CD8-positive, alpha-beta memory T cell (primary cell): ENCODE measurements at places on chromosomes 6 and 20. TPM values are rescaled to one million over a fixed set of nuclear protein-coding genes. Genes with fewer than 3 reads are reported as not detected.

DNA sequence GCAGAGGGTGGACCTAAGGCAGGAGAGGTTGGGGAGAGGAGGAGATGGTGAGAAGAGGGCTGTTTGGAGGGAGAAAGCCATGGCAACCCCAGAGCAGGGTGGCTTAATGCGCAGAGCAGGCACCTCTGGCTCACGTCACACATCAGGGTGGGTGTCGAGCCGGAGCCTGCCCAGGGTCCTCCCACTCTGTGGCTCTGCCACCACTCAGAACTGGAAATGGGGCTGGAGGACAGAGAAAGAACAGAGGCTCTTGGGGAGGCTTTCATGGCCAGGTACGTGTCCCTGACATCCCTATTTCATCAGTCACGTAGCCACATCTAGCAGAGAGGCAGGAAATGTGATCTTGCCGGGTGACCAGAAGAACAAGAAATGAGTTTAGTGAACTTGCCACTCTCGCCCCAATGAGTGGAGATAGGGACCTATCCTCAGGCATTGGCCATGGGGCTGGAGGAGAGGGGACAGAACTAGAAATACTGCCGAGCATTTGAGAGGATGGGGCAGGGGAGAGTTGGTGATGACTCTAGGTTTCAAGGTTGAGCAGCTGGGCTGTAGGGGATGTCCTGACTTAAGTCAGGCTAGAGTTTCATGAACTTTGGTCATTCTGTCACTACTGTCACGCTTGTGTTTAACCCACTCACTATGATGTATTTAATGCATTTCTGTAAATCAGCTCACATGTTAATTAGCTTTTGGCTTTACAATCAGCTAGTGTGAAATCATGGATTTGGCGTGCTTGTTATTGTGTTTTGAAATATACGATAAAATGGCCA is 52.7 kb downstream of the CDH26 start:
- peaks cover 17% of the 10 kb centered on the region for H3K4me1 ChIP-seq
- H3K27me3 ChIP-seq = no peaks in the 10 kb centered on the region
- DNase-seq = no peak
- no peak overlapping the region for H3K4me3 ChIP-seq

DNA sequence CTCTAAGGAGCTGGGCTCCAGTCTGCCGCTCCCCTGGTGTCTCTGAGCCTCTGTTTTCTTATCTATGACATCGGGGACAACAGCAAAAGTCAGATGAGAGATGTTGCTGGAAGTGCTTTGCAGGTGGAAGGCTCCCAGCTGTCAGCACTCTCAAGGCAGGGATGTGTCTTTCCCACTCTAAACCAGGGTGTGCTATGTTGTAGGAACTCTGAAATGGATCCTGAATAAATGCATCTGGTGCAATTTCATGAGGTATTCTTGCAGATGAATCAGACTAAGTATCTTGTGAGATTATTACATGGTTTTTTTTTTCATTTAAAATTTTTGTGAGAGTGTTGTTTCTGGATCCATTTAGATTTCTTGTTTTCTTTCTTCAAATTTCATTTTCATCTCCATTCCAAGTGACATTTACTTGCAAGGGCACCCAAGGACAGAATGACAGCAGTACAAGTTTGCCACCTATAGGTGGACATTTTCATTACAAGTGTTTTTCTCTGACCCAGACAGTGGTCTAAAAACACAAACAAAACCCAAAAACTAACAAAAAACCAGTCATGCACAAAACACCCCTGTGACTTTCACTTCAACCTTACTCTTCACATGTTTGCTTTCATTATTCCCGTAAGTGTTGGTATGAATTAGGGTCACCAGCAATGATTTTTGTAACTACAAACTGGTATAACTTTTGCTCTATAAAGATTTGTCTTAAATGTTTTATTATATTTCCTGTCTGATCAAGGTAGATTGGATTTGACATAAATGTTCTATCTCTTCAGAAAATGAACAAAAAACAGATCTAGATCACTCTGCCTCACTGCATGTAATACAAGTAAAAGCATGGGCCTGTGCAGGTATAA is 14.7 kb upstream of the SIM1 start:
- DNase-seq = no peak
- H3K4me3 ChIP-seq = no peak overlapping the region
- peaks cover 3% of the 10 kb centered on the region for H3K27me3 ChIP-seq
- no peaks in the 10 kb centered on the region for H3K4me1 ChIP-seq
- no peaks in the 10 kb centered on the region for H3K36me3 ChIP-seq

HLA-DPA1 gene
- total RNA-seq = 69.8 TPM

DNA sequence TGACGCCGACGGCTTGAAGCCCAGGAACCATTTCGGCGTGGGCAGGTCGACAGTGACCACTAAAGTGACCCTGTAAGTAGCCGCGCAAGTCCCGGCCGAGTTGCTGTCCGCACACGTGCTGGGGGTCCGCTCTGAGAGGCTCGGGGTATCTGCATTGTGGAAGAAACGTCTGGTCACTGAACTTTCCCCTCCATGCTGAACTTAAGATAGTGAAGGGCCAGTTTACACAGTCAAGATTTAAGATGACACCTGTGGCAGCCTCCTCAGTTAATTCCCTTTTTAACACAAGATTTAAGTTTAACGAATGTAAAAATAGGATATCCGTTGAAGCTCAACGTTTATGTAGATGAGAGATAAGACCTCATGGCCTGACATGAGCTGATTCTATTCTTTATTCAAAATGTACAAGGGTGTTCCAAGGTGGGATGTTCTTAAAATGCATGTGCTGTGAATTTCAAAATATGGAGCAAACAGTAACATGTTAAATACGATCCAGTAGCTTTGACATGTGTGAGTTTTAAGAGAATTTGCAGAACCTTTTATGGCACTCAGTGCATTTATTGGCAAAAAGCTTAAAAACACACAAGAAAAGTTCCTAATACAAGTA is 116.2 kb downstream of the RTN4IP1 start:
- no peak for DNase-seq
- H3K4me3 ChIP-seq = peak overlapping the region; percentile 82

- no peak for DNase-seq
- H3K27me3 ChIP-seq = no peaks in the 10 kb centered on the region
- H3K4me3 ChIP-seq = no peak overlapping the region
- no peaks in the 10 kb centered on the region for H3K36me3 ChIP-seq
- no peaks in the 10 kb centered on the region for H3K4me1 ChIP-seq
- H3K27ac ChIP-seq = no peak overlapping the region
Observed at GRCh38 chr6:18509871-18510643, 122.9 kb downstream of the RNF144B start.

DNA sequence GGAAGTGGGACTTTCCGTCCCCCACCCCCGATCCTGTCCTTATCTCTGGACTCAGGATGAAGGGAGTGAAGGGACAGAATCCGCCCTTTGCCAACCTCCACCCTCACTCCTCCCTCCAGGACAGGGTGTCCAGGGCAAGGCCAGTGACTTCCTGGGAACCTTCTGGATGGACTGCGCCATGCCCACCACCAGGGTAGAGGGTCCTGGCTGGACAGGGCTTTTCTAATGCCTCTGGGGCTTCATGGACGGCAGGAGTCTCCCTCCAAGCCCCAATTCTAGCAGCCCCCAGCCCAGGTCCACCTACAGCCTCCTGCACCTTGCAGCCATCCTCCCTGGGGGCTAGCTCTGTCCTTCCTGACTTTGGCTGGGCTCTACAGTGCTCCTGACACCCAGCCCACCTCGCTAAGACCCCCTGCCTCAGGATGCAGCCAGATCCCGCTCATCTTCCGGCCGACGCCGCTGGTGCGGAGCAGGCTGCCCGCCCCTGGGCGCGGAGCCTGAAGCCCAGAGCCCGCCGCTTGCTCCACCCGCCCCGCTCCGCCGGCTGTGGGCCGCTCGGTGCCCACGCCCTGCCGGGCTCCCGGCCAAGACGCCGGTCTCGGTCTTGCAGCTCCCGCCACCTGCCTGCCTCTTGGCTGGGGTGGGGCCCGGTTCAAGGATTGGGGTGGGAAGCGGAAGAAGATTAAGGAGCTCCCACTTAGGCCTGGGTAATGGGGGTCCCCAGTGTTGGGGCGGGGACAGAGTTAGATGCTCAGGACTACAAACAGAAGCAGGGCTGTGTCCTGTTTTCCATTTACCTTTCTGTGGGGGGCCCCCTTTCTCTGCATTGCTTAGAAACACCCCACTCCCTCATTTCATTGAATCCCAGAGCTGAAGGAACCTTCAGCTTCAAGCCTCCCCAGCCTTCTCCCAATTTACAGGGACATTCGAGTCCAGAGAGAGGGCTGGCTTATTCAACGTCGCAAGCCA is 72.8 kb downstream of the MDGA1 start:
- H3K27ac ChIP-seq = no peak overlapping the region
- no peak overlapping the region for H3K4me3 ChIP-seq
- H3K4me1 ChIP-seq = peaks cover 9% of the 10 kb centered on the region

DNA sequence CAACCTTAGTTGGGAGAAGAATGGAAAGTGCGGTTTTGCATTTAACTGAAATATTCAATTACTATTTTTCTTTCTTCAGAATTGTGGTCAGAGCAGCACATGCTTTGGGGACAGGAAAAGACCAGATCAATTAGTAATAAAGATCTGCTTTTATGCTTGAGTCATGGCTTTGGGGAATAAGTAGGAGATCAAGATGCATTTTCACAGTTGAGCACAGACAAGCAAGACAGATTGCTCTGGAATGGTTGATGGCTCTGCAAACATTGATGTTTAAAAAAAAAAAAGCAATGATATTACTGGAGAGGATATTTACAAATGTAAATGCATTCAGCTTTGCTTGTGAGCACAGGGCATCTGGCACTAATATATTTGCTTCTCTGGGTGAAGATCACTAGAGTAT is 224.4 kb upstream of the SASH1 start:
- no peaks in the 10 kb centered on the region for H3K4me1 ChIP-seq
- no peaks in the 10 kb centered on the region for H3K27me3 ChIP-seq
- no peak overlapping the region for H3K27ac ChIP-seq
- no peaks in the 10 kb centered on the region for H3K36me3 ChIP-seq
- no peak overlapping the region for H3K4me3 ChIP-seq

SLC32A1 gene
- total RNA-seq = not detected

GRCh38 chr6:42251911-42252637 is 34.4 kb upstream of the MRPS10 start:
- no peaks in the 10 kb centered on the region for H3K27me3 ChIP-seq
- no peak overlapping the region for H3K27ac ChIP-seq
- H3K4me1 ChIP-seq = no peaks in the 10 kb centered on the region
- DNase-seq = no peak
- no peak overlapping the region for H3K4me3 ChIP-seq

DNA sequence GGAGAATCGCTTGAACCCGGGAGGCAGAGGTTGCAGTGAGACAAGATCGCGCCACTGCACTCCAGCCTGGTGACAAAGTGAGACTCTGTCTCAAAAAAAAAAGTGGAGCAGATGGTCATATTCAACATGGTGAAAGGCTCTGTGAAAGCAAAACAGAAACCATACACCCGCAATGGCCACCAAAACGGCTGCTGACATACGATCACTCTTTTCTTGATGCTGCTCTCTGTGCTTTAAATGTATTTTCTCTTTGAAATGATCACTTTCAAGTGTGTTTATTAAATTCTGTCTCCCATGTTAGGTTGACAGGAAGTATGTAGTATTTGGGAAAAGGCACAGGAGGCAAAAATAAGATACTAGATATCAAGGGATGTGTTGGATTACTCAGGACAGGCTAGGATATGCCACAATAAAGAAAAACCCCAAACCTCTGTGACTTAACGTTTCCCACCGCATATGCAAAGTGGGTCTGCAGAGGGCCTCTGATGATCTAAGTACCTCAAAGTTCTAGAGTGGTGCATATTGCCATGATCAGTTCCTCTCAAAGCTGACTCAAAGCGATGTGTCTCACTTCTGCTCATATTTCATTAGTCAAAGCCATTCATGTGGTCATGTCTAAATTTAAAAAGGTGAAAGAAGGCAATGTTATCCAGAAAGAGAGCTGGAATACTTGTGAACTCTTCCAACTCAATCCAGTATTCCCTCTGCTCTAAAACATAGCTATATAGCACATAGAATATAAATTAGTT is 155.1 kb upstream of the SOX4 start:
- no peaks in the 10 kb centered on the region for H3K36me3 ChIP-seq
- no peak overlapping the region for H3K27ac ChIP-seq
- no peak for DNase-seq
- no peak overlapping the region for H3K4me3 ChIP-seq
- H3K4me1 ChIP-seq = peaks cover 10% of the 10 kb centered on the region

- no peak for DNase-seq
- no peaks in the 10 kb centered on the region for H3K4me1 ChIP-seq
- H3K36me3 ChIP-seq = no peaks in the 10 kb centered on the region
- H3K27ac ChIP-seq = no peak overlapping the region
- H3K4me3 ChIP-seq = no peak overlapping the region
Observed at GRCh38 chr20:54995553-54995952, 520.2 kb downstream of the DOK5 start.

- no peak for DNase-seq
- no peaks in the 10 kb centered on the region for H3K27me3 ChIP-seq
- no peak overlapping the region for H3K27ac ChIP-seq
- no peak overlapping the region for H3K4me3 ChIP-seq
Observed at GRCh38 chr6:6191909-6192308, 128.6 kb downstream of the F13A1 start.

DNA sequence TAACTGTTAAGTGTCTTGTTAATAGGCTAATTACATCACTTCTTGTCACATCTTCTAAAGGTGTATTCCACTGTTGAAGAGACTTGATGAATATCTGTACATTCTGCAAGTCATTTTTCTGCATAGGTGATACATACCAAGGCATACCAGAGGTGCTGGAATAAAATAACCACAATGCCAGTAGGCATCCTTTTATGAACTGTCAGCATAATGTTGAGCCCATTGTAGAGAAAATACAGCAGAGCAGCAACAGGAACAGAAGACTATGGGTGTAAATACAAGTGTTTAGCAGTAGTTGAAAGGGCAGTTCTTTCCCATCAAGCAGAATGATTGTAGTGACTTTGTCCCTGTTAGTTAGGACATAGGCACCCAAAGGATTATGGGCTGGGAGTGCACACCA is 44.4 kb upstream of the ZNF337 start:
- H3K27me3 ChIP-seq = no peaks in the 10 kb centered on the region
- peaks cover 17% of the 10 kb centered on the region for H3K4me1 ChIP-seq
- H3K4me3 ChIP-seq = no peak overlapping the region
- no peaks in the 10 kb centered on the region for H3K36me3 ChIP-seq
- DNase-seq = no peak
- no peak overlapping the region for H3K27ac ChIP-seq

DNA sequence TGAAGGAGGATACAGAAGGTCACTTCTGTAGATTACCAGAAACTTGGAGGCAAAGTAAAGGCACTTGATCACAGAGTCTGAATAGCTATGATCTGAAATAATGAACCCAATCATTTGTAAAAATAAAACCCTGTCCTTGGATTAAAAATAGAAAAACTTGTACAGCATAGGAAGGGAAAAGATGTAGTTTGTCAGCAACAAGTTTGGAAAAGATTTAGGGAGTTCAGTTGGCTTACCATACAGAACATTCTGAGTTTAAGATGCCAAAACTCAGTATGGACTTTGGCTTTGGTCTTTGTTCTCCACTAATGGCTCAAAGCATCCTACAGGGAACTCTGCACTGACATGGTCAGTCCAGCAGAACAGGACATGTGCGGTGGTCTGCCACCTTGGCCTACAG is 240.6 kb downstream of the BCKDHB start:
- DNase-seq = no peak
- no peak overlapping the region for H3K27ac ChIP-seq
- no peaks in the 10 kb centered on the region for H3K4me1 ChIP-seq
- no peak overlapping the region for H3K4me3 ChIP-seq
- H3K36me3 ChIP-seq = no peaks in the 10 kb centered on the region

GRCh38 chr6:307065-307814 is 15.0 kb downstream of the DUSP22 start:
- no peaks in the 10 kb centered on the region for H3K4me1 ChIP-seq
- no peak for DNase-seq
- H3K27ac ChIP-seq = no peak overlapping the region
- no peaks in the 10 kb centered on the region for H3K36me3 ChIP-seq
- no peaks in the 10 kb centered on the region for H3K27me3 ChIP-seq
